ENCODE measurements at places on chromosomes 6 and 20.

GRCh38 chr20:18987781-18988360 lies 174.3 kb downstream of the SCP2D1 start:
- DNase-seq: no peak

- DNase-seq: peak; percentile 27
These were observed 674 bp downstream of the MAPK14 start for GRCh38 chr6:36028088-36028876.

DNA sequence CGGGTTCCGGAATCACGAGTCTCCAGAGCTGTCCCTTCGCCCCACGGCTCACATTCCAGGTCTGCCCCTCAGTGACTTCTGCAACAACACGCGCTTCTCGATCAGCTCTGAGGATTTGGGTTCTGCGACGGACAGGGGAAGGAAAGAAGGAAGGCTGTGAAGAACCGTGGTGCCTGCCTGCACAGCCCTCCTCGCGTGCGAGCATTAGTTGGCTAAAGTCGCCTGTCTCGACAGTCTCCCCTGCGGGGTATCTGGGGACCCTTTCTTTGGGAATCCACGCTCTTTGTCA lies 23.1 kb downstream of the VPS52 start:
- DNase-seq: no peak

DNA sequence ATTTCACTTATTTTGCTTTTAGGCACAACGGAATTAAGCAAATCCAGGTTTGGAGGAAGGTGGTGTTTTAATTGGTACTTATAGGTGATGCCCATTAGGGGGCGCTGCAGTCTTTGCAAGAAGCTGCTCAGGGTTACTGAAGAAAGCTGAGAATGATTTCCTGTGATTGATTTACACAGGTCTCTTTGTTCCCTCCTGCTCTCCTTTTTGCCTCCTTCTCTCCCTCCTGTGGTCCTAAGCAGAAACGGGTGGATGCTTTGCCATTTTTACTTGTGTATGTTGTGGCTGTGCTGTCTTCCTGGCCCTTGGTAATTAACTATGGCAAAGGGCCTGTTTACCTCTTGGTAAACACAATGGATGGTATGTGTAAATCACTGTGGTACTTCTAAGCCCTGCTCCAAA lies 97.8 kb downstream of the ANKS1A start:
- peak; percentile 51 for DNase-seq

DNA sequence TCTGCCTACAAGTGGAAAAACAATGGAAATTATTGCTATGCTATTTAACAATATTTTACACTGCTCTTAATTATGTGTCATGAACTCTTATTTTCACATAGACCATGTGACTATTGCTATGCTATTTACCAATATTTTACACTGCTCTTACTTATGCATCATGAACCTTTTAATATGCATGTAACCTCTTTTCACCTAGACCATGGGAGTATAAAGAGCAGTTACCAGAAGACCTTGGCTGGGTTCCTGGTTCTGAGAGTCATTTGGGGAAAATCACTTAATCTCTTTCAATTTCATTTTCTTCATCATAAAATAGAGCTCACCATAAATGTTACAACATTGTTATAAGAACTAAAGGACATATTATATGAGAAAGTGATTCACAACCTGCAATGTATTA lies 223.8 kb upstream of the RNF217 start:
- DNase-seq: no peak

DNA sequence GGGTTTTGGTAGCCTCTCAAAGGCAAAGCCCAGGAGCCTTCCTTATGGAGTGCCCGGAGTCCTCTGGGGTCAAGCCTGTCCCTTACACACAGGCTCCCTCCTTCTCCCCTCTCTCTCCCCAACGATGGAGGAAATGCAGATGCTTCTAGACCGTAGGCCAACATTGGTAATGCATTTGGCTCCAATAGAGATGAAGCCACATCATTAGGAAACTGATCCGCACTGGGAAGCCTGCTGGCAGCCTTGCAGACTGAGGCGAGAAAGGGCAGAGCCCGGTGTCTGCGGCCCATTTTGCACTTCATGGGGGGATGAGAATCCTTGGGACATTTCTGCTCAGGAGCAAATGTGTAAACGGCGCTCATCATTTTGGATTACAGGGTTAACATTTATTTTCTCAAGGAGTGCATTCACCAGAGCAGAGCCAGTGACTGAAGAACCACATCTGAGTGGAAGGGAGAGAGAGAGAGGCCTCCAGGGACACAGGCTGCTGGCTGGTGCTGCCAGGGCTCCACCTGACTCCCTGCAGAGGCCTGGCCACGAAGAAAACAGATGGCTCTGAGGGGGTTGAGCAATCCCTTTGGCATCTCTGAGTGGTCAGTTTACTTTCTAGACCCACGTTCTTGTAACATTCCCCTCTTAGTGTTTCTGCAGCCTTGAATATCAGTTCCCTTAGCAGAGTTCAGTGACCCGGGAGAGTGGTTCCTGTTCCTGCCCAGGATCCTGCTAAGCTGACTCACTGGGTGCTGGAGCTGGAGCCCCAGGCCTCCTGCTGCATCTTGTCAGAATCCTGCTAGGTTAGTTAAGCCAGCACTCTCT lies 4.4 kb upstream of the CST3 start:
- no peak for DNase-seq
